ENCODE measurements at places on chromosomes 16 and 17. TPM values are rescaled to one million over a fixed set of nuclear protein-coding genes. Genes with fewer than 3 reads are reported as not detected.

GRCh38 chr16:17518441-17518840 is 47.7 kb upstream of the XYLT1 start:
- DNase-seq: no peak

DNA sequence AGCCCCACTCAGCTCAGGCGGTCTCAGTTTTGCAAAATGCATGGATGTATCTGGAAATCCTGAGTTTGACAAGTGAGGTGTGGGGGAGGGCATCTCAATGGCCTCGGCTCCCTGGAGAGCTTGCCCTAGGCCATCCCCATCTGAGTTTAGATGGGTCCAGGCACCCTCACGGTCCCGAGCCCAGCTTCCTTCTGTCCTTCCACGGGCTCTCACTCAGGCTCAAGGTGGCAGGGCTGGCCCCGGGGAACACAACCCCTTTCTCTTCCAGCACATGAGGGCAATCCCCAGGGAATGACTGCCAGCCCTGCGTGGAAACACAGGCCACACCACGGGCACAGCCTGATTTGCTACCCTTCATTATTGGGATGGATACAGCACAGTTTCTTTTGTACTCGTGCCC is 58.4 kb downstream of the AMFR start:
- no peak for DNase-seq

The AANAT gene
- total RNA-seq: not detected

The USP10 gene
- 117 TPM for total RNA-seq

The RASD1 gene
- 2.5 TPM for total RNA-seq

- no peak for DNase-seq
Measured at GRCh38 chr17:68867759-68868516, 87.3 kb downstream of the ABCA8 start.

The GABARAP gene
- 207 TPM for total RNA-seq

- DNase-seq: no peak
Measured at GRCh38 chr17:37182786-37183465, 192.9 kb upstream of the C17orf78 start.

- DNase-seq: peak; percentile 48
Measured at GRCh38 chr16:27539120-27539519, 10.6 kb downstream of the GTF3C1 start.

The C1QTNF1 gene
- total RNA-seq: not detected

The C16orf90 gene
- total RNA-seq: not detected

DNA sequence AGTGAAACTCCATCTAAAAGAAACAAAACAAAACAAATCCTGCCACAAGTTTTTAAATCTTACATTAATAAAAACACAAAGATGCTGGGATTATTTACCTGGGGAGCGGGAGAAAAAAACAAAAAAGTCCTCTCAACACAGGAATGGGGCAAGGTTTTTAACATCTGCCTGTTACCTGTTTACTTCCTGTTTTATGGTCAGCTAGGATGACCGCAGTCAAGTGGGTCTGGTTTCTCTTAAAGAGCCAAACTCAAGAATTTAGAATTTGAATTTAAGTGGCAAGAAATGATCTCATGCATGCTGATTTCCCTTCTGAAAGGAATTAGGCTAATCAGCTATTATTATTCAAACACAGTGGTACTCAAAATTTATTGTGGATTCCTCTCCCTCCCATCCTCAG is 39.7 kb upstream of the TBC1D3K start:
- DNase-seq: peak; percentile 44

The NXPH3 gene
- not detected for total RNA-seq

DNA sequence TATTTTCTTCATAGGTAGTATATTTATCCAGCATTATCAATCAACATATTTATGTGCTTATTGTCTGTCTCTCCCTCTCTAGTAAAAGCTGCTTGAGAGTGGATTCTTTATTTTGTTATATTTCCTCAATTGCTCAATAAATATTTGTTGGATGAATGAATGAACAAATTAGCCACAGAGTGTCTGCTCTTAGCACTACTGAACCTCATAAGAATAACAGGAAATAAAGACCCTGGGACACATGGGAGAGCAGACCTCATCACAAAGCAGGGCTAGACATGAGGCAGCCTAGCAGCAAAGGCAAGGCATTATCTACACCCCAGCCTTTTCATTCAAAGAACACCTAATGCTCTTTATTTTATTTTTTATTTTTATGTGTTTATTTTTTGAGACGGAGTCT is 34.9 kb upstream of the TANC2 start:
- DNase-seq: no peak

DNA sequence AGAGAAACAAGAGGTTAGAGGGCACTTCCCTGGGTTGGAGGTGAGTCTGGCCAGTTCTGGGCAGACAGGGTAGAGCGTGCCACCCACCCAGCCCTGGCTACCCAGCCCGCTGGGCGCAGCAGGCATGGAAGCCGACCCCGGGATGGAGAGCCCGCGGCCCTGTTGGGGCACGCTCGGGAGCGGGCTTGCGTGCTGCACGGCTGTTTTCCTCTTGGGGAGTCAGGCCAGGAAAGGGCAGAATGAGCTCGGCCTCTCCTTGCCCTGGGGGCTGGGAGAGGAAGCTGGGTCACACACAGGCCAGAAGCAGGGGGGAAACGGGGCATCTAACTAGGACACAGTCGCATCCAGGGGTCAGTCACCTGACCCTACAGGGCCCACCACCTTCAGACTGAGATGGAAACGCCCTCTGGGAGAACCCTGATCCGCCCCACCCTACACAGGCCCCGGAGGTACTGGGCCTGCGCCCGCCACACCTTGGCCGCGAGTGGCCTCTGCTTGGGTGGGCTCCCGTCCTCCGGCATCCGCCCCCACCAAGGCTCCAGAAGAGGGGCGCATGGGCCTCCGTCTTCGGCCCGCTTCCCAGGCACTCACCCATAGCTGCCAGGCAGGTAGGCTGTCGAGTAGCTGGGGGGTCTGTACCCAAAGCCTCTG is 1.2 kb downstream of the SOX15 start:
- DNase-seq: no peak

The SLC6A4 gene
- total RNA-seq: 0.12 TPM

The MEAK7 gene
- total RNA-seq: 37.9 TPM

The CYGB gene
- total RNA-seq: not detected

GRCh38 chr17:74796866-74797265 is 20.7 kb upstream of the NAT9 start:
- no peak for DNase-seq

- no peak for DNase-seq
Measured at GRCh38 chr16:48206594-48207242, 37.4 kb upstream of the LONP2 start.

DNA sequence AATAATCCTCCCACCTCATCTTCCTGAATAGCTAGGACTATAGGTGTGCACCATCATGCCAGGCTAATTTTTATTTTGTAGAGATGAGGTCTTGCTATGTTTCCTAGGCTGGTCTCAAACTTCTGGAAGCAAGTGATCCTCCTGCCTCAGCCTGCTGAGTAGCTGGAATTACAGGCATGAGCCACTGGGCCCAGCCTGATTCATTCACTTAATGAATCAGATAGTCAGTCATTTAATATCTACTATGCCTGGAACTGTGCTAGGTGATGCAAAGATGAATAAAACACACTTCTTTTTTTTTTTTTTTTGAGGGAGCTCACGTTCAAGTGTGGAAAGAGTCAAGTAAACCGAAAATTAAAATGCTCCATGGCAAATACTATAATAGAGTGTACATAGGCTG is 39.4 kb downstream of the EFCAB13 start:
- no peak for DNase-seq

- DNase-seq: no peak
Measured at GRCh38 chr16:89292443-89293078, 75.1 kb downstream of the ZNF778 start.
